Activated CD4-positive, alpha-beta T cell treated with anti-CD3 and anti-CD28 coated beads, Interleukin-2, amount 50 U/mL, for 1 hour (primary cell): ENCODE measurements at places on chromosomes 1 and 21.

GRCh38 chr1:44817307-44817706, 9.0 kb downstream of the BTBD19 start:
- DNase-seq = no peak

DNA sequence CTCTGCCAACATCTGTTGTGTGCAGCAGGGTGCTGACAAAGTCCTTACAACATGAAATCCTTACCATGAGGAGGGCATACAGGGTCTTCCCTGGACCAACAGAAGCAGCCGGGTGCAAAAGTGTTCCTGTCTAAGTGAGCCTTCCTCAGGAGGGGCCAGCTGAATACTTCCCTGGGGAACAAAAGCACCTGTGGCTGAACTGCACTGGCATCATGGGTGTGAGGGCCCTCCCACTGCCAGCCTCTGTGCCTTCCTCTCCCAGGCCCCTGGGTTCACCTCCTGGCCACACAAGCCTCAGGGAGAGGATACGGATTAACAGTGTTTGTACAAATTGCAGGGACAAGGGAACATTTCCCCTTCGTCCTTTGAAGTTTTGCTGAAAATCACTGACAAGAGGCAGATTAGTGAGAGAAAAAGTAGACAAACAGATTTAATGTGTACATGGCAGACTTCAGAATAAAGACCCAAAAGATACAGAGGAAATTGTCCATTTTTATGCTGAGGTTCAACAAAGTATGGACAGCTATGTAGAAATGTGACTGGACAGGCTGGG, 91.0 kb upstream of the PPM1J start:
- DNase-seq = no peak

DNA sequence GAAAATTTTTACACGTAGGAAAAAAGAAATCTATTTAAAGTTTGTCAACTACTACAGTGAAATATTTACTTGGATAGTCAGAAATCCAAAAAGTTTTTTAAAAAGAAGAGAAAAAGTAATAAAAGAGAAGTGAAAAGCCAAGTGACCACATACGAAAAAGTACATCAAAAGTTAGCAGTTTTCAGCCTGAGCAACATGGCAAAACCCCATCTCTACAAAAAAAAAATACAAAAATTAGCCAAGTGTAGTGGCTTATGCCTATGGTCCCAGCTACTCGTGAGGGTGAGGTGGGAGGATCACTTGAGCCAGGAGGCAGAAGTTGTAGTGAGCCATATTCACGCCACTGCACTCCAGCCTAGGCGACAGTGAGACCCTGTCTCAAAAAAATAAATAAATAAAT, 5.2 kb upstream of the MR1 start:
- no peak for DNase-seq

GRCh38 chr1:87200875-87201638, 127.6 kb upstream of the LMO4 start:
- no peak for DNase-seq

DNA sequence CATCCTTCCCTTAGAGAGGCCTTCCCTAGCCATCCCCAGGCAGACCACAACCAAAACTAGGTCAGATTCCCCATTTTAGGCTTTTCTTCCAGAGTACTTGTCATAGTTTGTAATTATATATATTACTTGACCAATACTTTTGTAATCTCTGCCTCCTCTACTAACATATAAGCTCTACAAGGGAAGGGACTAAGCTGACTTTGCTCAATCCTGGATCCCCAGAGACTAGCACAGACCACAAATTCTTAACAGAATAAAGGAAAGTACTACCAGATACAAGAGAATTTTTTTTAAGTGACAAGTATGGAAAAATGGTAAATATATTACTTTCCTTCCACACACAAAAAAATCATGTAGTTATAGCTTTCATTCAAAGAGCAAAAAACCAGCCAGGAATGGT, 2.0 kb downstream of the ZMYM6 start:
- no peak for DNase-seq
